Large intestine (tissue), 12 donors: ENCODE measurements at places on chromosomes 2 and 18. TPM values are rescaled to one million over a fixed set of nuclear protein-coding genes. Genes with fewer than 3 reads are reported as not detected.

GRCh38 chr2:145635706-145636427 is 1115.9 kb upstream of the ZEB2 start:
- no peaks in the 10 kb centered on the region for H3K36me3 ChIP-seq
- no peak overlapping the region for H3K4me3 ChIP-seq
- H3K4me1 ChIP-seq, result no peaks in the 10 kb centered on the region
- no peak overlapping the region for H3K27ac ChIP-seq
- DNase-seq, result no peak

- H3K4me1 ChIP-seq, result no peaks in the 10 kb centered on the region
- H3K36me3 ChIP-seq, result no peaks in the 10 kb centered on the region
- DNase-seq, result no peak
- no peaks in the 10 kb centered on the region for H3K27me3 ChIP-seq
- no peak overlapping the region for H3K27ac ChIP-seq
Measured at GRCh38 chr2:134865067-134865787, 26.8 kb downstream of the ACMSD start.

RGPD6 gene
- 26.3 TPM for polyA plus RNA-seq

GRCh38 chr2:237626813-237627440 is 460 bp upstream of the LRRFIP1 start:
- no peaks in the 10 kb centered on the region for H3K4me1 ChIP-seq
- H3K4me3 ChIP-seq, result peak overlapping the region; percentile 51
- peaks cover 5% of the 10 kb centered on the region for H3K36me3 ChIP-seq
- peaks cover 32% of the 10 kb centered on the region for H3K27me3 ChIP-seq
- peak; percentile 31 for DNase-seq

CPS1 gene
- polyA plus RNA-seq, result 657 TPM

SMARCAL1 gene
- polyA plus RNA-seq, result 14.7 TPM

CFC1B gene
- 0.16 TPM for polyA plus RNA-seq

HTR2B gene
- 6.7 TPM for polyA plus RNA-seq

DNA sequence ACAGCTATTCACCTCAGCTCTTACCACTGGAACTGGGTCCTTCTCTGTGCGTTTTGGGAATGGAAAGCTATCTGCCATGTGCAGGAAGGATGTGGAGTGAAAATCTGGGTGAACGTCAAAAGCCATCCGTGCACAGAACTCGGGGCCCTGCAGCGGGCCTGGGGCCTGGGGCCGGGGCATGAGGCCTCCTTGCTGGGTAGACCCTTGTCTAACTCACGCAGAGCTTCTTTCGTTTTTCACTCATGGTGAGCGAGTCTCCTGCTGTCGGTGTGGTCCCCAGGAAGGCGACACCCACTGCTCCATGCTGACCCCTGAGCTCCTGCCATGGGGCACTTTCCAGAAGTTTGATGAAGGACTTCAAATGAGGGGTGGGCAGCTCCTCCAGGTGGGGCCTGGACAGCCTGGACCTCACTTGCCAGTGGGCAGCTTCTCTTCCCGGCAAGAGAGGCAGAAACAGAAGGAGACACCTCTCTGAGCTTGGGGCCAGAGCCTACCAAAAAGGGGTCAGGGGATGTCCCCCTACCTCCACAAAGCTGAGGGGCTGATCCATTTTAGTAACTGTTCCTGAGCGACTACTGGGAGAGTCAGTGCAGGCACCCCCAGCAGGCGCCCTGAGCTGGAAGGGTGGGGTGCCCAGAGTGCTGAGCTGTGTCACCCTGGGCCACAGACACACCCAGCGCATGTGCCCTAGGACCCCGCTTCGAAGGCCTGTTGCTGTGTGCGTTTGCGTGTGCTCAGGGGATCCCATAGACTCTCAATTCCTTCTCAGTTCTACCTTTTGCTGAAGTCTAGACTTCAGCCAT is 117.7 kb upstream of the HDAC4 start:
- no peaks in the 10 kb centered on the region for H3K27me3 ChIP-seq
- no peaks in the 10 kb centered on the region for H3K36me3 ChIP-seq
- H3K27ac ChIP-seq, result no peak overlapping the region
- H3K4me1 ChIP-seq, result peaks cover 17% of the 10 kb centered on the region
- H3K4me3 ChIP-seq, result no peak overlapping the region

TDRD15 gene
- not detected for polyA plus RNA-seq

GRCh38 chr2:152426801-152427200 is 91.8 kb downstream of the FMNL2 start:
- DNase-seq, result no peak
- no peaks in the 10 kb centered on the region for H3K27me3 ChIP-seq
- H3K27ac ChIP-seq, result no peak overlapping the region
- H3K4me1 ChIP-seq, result peaks cover 2% of the 10 kb centered on the region

SERPINB4 gene
- polyA plus RNA-seq, result not detected

- H3K36me3 ChIP-seq, result no peaks in the 10 kb centered on the region
- H3K27me3 ChIP-seq, result no peaks in the 10 kb centered on the region
- peak; percentile 50 for DNase-seq
- H3K4me1 ChIP-seq, result peaks cover 3% of the 10 kb centered on the region
Measured at GRCh38 chr2:12819103-12819475, 102.4 kb downstream of the TRIB2 start.

- H3K36me3 ChIP-seq, result no peaks in the 10 kb centered on the region
- H3K4me1 ChIP-seq, result no peaks in the 10 kb centered on the region
- H3K27me3 ChIP-seq, result no peaks in the 10 kb centered on the region
- DNase-seq, result no peak
Measured at GRCh38 chr18:11155034-11155759, 5.8 kb upstream of the PIEZO2 start.

DNA sequence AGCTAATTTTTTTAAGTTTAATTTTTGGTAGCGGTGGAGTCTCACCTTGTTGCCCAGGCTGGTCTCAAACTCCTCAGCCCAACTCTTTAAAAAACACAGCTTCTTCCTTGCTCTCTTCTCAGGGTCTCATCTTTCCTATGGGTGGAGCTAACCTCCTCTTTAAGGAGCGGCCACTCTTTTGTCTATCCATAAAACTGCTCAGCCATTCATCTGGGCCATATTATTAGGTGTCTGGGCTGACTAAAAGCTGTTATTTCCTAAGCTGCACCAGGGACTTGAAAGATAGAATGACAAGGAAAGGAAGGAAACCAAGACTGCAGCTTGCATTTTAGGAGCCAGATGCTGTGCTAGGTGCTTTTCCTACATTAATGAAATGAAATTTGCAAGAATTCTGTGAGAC is 35.8 kb upstream of the THOC1 start:
- no peak for DNase-seq
- no peaks in the 10 kb centered on the region for H3K27me3 ChIP-seq
- no peaks in the 10 kb centered on the region for H3K36me3 ChIP-seq

DNA sequence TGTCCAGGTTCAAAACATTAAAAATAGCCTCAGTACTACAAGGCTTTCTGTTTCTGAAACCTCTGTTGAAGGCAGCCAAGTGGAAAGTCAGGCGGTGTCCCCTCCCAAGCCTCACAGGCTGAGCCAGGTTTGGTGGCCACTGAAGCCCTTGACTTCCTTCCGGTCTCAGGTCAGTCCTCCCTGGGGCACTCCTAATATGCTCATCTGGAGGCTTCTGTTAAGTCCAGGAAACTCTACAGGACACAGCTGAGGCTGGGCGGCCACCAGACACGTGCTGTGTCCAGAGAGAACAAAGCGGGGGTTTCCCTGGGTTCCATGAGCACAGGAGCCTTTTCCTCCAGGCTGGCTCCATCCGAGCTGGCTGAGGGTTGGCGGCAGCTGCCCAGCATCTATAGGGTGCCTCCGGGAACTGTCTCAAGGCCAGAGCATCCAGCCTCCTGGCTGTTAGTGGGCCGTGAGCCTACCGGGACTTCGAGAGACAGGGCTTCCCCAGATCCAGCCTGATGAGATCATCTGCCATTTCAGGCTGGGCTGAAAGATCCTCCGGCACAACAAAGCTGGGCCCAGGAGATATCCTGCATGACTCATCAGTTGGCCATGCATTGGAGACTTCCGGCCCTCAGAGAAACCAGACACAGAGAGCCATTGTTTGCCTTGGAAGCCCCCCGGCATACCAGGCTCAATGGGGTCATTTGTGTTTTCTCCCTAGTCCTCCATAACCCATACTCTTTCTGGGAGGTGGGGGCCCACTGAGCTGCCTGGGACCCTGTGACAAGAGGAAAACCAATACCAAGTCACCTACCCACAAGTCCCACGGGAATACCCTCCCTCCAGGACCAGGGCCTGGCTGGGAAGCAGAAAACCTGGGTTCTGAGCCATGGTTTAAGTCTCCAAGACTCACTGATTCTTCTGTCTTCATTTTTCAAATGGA is 71.7 kb downstream of the HS1BP3 start:
- DNase-seq, result peak; percentile 85
- H3K27me3 ChIP-seq, result no peaks in the 10 kb centered on the region
- H3K4me3 ChIP-seq, result no peak overlapping the region
- peaks cover 66% of the 10 kb centered on the region for H3K4me1 ChIP-seq
- H3K27ac ChIP-seq, result peak overlapping the region; percentile 50

RAX gene
- not detected for polyA plus RNA-seq

GRCh38 chr2:6810961-6811360 is 54.7 kb downstream of the CMPK2 start:
- DNase-seq, result no peak
- H3K27me3 ChIP-seq, result no peaks in the 10 kb centered on the region
- no peak overlapping the region for H3K27ac ChIP-seq
- no peaks in the 10 kb centered on the region for H3K4me1 ChIP-seq

DNA sequence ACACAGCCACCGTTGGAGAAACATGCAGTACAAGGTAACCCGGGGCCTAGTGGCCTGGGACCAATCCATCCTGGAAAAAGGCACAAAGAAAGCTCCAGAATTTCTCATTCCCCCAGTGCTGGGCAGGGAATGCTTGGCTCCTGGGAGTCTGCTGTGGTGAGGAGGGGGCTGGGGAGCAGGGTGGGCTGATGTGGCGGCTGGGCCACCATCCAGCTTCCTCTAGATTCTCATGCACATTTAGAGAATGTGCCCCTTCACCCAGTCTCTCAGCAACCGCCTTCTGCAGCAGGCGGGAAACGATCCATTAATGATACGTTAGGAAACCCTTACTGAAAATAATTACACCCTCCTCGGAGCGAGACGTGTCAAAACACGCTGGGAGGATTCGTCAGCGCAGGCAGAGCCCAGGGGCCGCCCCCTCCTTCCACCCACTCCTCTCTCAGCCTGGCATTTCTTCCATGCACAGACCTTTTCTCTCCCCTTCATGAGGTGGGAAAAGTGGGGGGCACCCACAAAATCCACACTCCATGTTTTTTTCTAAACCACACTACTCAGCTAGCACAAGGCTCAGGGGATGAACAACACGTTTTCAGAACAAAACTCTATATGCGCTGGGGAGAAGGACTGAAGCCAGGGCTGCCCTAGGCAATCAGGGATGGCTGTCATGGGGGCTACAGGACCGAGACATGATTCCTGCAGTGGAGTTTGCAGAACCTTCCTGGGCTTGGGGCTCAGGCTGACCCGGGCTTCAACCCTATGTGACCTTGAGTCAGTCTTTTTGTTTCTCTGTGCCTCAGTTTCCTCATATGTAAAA is 56.1 kb upstream of the SMAD7 start:
- no peak overlapping the region for H3K4me3 ChIP-seq
- no peak for DNase-seq
- no peaks in the 10 kb centered on the region for H3K4me1 ChIP-seq
- H3K36me3 ChIP-seq, result no peaks in the 10 kb centered on the region

DNA sequence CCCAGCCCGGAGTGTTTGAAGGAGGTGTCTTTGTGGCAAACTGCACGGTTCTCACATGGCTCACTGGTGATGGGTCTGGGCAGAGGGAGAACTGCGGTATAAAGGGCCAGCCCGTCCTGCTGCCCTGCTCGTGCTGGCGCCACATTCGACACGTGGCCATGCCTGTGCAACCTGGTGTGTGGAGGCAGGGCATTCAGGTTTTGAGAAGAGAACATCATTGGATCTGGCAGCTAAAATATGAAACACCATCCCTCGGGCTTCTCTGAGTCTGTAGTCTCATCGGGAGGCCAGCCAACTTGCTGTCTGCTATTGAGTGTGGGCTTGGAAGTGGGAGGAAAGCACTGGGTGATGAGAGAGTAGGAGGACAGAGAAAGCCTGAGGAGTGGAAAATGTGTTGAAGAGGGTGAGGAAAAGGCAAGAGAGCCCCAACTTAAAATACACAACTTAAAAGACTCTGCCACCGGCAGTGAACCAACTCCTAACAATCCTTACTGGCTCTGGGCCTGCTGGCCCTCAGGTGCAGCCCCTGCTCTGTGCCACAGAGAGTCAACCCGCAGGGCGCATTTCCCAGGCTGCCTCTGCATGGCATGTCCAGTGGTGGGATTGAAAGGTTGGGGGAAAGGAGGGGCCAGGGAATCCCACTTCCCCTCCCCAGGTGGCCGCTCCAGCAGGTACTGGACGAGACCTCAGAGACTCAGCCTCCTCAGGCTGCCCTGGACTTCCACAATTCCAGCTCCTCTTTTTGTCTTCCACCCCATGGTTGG is 112.7 kb upstream of the DLX2 start:
- no peak for DNase-seq
- H3K27me3 ChIP-seq, result no peaks in the 10 kb centered on the region
- peaks cover 3% of the 10 kb centered on the region for H3K4me1 ChIP-seq
- no peaks in the 10 kb centered on the region for H3K36me3 ChIP-seq

DNA sequence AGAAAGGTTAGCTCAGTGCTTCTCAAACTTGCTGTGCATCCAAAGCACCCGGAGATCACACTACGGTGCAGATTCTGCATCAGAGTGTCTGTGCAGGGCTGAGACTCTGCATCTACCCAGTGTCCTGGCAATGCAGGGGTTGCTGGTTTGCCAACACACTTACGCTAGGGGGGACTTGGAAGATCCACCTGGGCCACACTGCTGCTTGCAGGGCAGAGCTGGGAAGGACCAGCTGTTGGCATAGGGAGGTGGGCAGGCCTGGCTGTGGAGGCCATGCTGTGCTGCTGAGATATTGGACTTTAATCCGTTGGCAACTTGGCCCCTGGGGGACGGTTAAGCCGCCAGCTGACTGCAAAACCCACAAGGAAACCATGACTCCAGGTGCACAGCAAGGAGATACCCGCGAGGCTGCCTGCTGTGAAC is 397.6 kb upstream of the HS6ST1 start:
- no peak overlapping the region for H3K27ac ChIP-seq
- H3K27me3 ChIP-seq, result no peaks in the 10 kb centered on the region
- DNase-seq, result no peak
- no peaks in the 10 kb centered on the region for H3K4me1 ChIP-seq
- no peaks in the 10 kb centered on the region for H3K36me3 ChIP-seq
- no peak overlapping the region for H3K4me3 ChIP-seq

DNA sequence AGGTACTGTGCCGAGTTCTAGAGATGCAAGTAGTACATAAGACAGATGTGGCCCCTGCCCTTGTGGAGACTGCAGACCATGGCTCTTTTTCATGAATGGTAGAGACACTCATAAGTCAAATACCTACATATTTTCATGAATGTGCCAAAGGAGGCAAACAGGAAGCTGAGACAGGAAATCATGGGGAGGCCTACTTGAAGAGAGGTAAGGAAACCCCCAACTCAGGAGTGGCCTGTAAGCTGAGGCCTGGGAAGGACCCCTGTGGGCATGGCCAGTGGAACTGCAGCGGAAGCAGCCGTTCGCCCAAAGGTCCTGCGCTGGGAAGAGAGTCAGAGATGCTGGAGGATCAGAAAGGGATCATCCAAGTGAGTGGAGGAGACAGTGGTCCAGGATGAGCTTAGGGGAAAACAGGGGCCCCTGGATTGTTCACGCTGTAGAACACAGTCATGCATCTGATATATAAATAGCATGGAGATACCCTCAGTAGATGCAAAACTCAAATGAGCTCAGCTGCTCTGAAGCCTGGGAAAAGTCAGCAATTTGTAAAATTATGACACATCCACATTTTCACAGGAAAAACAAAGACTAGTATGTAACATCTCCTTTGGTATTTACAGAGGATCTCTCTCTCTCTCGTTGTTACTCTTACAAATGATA is 228.9 kb downstream of the NEDD4L start:
- H3K4me1 ChIP-seq, result peaks cover 30% of the 10 kb centered on the region
- no peak for DNase-seq
- peaks cover 12% of the 10 kb centered on the region for H3K36me3 ChIP-seq

CDK15 gene
- polyA plus RNA-seq, result 0.24 TPM

GRCh38 chr2:227454323-227454860 is 17.6 kb upstream of the AGFG1 start:
- peak; percentile 36 for DNase-seq
- H3K27ac ChIP-seq, result peak overlapping the region; percentile 11
- peaks cover 36% of the 10 kb centered on the region for H3K4me1 ChIP-seq
- no peaks in the 10 kb centered on the region for H3K27me3 ChIP-seq

PTGR3 gene
- 46.9 TPM for polyA plus RNA-seq
